ENCODE measurements at places on chromosomes 5 and 9. TPM values are rescaled to one million over a fixed set of nuclear protein-coding genes. Genes with fewer than 3 reads are reported as not detected.

Gene SLC28A3
- 0.35 TPM for total RNA-seq

Gene MSMP
- total RNA-seq: not detected

DNA sequence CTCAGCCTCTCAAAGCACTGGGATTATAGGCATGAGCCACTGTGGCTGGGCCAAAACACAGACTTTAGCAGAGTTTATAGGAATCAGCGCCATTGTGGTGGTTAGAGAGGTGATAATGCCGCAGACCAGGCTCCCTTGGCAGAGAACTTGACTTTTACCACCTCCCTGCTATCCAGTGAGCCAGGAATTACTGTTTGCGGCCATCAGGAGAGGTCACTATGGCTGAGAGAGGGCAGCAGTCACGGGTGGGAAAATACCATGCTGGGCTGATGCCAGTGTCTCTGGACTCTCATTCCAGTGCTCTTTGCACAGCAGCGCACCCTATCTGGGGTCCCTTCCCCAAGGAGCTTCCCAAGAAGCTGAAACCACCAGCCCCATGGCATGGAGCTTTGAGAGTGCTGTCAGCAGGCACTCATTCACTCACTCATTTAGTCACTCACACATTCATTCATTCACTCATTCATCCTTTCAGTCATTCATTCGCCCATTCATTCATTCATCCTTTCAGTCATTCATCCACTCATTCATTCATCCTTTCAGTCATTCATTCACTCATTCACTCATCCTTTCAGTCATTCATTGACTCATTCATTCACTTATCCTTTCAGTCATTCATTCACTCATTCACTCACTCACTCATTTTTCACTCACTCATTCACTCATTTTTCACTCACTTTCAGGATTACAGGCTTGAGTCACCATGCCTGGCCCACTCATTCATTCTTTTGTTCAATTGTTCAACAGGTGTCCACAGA lies 27.3 kb upstream of the RNU6ATAC start:
- peak; percentile 7 for DNase-seq

- no peak for DNase-seq
These were observed 40.0 kb downstream of the TTLL11 start for GRCh38 chr9:122053064-122053463.

GRCh38 chr9:34343605-34344004 lies 14.2 kb downstream of the NUDT2 start:
- DNase-seq: no peak
